ENCODE measurements at places on chromosomes 3 and 15. TPM values are rescaled to one million over a fixed set of nuclear protein-coding genes. Genes with fewer than 3 reads are reported as not detected.

The CYP1A2 gene
- total RNA-seq = not detected

GRCh38 chr3:72896996-72897757 lies 9.3 kb downstream of the GXYLT2 start:
- H3K4me3 ChIP-seq = no peak overlapping the region
- no peaks in the 10 kb centered on the region for H3K27me3 ChIP-seq
- H3K36me3 ChIP-seq = no peaks in the 10 kb centered on the region

DNA sequence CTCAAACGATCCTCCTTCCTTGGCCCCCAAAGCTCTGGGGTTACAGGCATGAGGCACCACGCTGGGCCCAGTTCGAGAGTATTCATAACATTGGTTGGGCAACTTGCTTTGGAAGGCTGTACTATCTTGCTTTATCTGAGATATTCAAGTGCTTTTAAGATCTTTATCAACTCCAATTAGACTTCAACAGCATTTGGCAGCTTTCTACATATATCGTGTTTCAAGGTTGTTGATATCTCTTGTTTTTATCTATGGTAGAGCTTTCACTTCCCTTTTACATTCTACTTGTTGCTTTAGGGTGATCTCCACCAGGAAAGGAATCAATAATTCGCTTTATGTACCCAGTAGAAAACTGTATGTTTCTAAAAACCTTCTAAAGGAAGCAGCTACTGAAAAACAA lies 395.3 kb downstream of the IL5RA start:
- no peak overlapping the region for H3K27ac ChIP-seq
- H3K27me3 ChIP-seq = no peaks in the 10 kb centered on the region
- no peaks in the 10 kb centered on the region for H3K36me3 ChIP-seq
- H3K4me3 ChIP-seq = no peak overlapping the region
- H3K4me1 ChIP-seq = no peaks in the 10 kb centered on the region

DNA sequence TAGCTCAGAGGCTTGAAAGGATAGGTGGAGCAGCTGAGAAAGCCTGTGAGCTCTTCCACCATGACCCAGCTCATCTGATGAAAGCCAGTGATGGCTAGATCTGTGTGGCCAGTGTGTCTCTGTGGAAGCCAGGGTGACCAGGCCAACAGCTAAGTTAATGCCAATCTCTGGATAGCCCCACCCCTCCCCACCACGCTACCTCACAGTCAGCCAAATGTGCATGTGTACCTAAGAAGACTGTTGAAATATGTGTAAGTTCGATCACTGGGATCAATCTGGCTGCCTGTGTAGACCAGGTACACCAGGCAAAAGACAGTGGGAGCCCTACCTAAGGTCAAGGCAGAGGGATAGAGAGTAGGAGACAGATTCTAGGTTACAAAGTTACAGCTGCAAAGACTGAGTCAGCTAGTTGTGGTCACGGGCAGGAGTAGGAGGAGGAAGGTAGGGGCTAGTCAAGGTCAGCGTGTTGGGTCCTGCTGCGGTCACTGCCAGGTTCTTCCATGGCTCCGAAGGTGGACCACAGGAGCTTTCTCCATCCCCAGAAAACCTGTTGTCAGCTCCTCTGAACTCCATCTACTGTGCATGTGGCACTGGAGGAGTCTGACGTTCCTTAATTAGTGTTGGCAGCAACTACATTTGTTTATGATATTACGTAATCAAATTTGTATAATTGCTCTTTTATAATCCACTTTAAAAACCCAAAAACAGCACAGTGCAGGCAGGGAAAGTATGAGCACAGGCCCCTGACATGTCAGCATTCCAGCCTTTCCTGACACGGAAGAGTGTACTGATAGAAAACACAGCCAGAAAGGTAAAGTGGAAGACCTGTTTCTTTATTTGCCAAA lies 318.0 kb downstream of the CLSTN2 start:
- no peaks in the 10 kb centered on the region for H3K4me1 ChIP-seq
- DNase-seq = no peak
- H3K4me3 ChIP-seq = no peak overlapping the region
- no peaks in the 10 kb centered on the region for H3K36me3 ChIP-seq
- H3K27me3 ChIP-seq = no peaks in the 10 kb centered on the region

GRCh38 chr3:171347301-171348039 lies 112.7 kb downstream of the TNIK start:
- no peaks in the 10 kb centered on the region for H3K27me3 ChIP-seq
- H3K4me3 ChIP-seq = no peak overlapping the region
- H3K27ac ChIP-seq = no peak overlapping the region
- no peaks in the 10 kb centered on the region for H3K36me3 ChIP-seq
- no peak for DNase-seq

DNA sequence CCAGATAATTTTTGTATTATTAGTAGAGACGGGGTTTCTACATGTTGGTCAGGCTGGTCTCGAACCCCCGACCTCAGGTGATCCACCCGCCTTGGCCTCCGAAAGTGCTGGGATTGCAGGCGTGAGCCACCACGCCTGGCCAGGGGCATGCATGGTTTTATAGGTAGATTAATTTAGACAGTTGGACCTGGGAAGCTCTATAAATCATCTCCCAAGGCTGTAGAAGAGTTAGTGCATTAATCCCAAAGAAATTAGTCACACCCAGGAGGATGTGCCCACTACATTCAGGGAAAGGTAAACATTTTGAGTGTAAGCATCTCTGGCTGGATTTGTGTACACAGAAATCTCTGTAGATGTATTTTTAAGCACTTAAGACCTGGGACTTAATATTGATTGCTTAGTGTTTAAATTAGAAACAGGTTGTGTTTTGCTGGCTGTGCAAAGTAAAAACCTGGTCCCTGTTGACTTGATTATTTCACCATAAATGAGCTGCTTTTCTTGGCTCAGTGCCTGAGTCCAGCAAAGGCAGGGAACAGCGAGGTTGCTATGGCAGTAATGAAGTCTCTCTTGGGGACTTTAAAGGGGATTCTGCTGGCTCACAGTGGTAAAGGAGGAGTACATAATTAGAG lies 19.2 kb downstream of the EXOSC7 start:
- peaks cover 37% of the 10 kb centered on the region for H3K4me1 ChIP-seq
- no peaks in the 10 kb centered on the region for H3K27me3 ChIP-seq
- no peak overlapping the region for H3K27ac ChIP-seq
- no peak for DNase-seq

- no peak for DNase-seq
- no peak overlapping the region for H3K4me3 ChIP-seq
- no peaks in the 10 kb centered on the region for H3K36me3 ChIP-seq
- H3K27me3 ChIP-seq = no peaks in the 10 kb centered on the region
- H3K27ac ChIP-seq = no peak overlapping the region
- no peaks in the 10 kb centered on the region for H3K4me1 ChIP-seq
Measured at GRCh38 chr3:25555695-25556437, 108.8 kb downstream of the TOP2B start.

DNA sequence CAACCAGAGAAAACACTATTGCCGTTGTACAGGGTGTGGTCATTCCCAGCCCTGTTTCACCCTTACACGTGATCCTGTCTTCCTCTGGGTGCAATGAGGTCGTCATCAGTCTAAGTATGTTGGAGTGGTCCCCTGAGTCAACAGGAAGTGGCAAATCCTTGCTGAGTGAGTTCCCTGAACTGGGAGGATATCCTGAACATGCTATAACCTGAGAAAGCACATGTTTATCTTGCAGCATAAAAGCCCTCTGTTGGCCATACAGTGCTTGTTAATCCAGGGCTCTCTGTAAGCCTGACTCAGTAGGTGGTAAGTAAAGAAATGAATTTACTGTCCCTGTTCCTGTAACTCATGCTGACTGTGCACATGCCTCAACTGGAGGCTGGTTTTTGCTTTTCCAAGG lies 477.8 kb upstream of the RGMA start:
- H3K36me3 ChIP-seq = no peaks in the 10 kb centered on the region
- no peak for DNase-seq
- no peak overlapping the region for H3K4me3 ChIP-seq
- no peak overlapping the region for H3K27ac ChIP-seq
- H3K4me1 ChIP-seq = no peaks in the 10 kb centered on the region
- H3K27me3 ChIP-seq = no peaks in the 10 kb centered on the region

The GADL1 gene
- 0.09 TPM for total RNA-seq

- no peaks in the 10 kb centered on the region for H3K27me3 ChIP-seq
- DNase-seq = no peak
- no peaks in the 10 kb centered on the region for H3K4me1 ChIP-seq
- no peaks in the 10 kb centered on the region for H3K36me3 ChIP-seq
- H3K4me3 ChIP-seq = no peak overlapping the region
Measured at GRCh38 chr3:58688574-58688973, 22.0 kb upstream of the FAM3D start.

The SLC6A11 gene
- 0.05 TPM for total RNA-seq

All from thymus (tissue), 14 donors.